Gastroesophageal sphincter (tissue), 4 donors: ENCODE measurements at places on chromosomes 13 and 19.

- ATAC-seq: no peak
Observed at GRCh38 chr13:111140562-111141105, 25.5 kb downstream of the ARHGEF7 start.

GRCh38 chr13:49495783-49496762, at the start of gene PHF11:
PHF11 (plus strand) TSS chr13:49495953; CDS start chr13:49496002, 49 bp downstream.
- ATAC-seq: peak; percentile 90

DNA sequence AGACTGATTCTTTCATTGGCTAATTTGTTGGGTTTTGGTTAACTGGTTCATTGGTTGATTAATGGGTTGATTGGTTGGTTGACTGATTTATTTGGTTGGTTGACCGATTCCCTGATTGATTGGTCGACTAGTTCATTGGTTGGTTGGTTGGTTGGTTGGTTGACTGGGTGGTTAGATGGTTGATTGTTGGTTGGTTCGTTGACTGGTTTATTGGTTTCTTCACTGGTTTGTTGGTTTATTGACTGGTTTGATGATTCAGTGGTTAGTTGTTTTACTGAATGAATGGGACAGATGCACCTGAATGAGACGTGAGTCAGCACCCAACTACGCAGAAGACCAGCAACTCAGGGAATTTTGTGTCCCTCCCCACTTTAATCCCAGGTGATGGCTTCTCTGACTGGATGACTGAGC, 2.7 kb upstream of the NUP62 start:
- ATAC-seq: no peak

- peak; percentile 91 for ATAC-seq
Observed at GRCh38 chr19:5926641-5927440, 12.8 kb downstream of the CAPS start.

DNA sequence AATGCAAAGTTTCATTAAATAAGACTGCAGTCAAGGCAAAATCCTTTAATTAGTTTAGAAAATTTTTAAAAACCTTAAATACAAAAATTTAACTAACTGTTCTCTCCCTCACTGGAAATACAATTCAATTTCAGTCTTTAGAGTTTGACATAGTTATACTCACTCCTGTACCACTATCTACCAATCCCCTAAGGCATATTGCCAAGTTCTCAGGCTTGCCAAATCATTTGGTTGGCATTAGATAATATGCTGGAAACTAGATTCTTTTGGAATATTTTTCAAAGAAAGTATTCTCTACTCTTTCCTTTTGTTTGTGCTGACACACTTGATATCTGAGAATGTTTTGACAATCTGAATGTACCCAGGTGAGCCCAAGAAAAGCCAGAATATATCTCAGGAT, 77.2 kb downstream of the TSC22D1 start:
- no peak for ATAC-seq

DNA sequence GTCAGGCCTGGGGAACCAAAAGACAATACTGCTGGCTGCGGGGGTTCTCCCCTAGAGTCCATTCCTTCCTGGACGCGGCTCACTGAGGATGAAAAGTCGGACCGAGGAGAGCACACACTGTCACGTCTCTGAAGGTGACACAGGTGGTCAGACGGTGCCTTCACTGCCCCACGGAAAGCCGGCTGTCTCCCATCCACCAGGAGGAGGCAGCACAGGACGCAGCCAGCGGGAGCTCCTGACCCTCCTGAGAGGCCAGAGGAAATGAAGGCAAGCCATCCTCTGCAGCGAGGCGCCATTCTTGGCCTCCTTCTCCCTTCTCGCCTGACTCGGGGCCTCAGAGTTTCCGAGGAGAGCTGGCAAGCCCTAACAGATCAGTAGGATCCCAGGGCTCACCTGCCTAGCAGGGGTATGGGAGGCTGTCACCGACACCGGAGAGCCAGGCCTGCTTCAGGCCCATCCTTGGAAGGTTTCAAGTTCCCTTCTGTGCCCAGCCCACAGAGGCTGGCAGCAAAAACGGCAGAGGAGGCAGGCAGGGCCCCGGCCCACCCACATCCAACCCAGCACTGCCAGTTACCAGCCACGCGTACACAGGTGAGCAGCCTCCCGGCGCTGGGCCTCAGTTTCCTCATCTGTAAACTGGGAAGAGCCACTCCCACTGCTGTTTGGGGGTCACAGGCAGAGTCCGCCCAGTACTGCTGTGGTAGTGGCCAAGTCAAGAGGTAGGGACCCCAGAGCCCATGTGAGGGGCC, 4.5 kb downstream of the REXO1 start:
- ATAC-seq: no peak
